ENCODE measurements at places on chromosomes 3 and 15.

GRCh38 chr15:82930461-82930860, 22.1 kb downstream of the HOMER2 start:
- DNase-seq, result no peak

DNA sequence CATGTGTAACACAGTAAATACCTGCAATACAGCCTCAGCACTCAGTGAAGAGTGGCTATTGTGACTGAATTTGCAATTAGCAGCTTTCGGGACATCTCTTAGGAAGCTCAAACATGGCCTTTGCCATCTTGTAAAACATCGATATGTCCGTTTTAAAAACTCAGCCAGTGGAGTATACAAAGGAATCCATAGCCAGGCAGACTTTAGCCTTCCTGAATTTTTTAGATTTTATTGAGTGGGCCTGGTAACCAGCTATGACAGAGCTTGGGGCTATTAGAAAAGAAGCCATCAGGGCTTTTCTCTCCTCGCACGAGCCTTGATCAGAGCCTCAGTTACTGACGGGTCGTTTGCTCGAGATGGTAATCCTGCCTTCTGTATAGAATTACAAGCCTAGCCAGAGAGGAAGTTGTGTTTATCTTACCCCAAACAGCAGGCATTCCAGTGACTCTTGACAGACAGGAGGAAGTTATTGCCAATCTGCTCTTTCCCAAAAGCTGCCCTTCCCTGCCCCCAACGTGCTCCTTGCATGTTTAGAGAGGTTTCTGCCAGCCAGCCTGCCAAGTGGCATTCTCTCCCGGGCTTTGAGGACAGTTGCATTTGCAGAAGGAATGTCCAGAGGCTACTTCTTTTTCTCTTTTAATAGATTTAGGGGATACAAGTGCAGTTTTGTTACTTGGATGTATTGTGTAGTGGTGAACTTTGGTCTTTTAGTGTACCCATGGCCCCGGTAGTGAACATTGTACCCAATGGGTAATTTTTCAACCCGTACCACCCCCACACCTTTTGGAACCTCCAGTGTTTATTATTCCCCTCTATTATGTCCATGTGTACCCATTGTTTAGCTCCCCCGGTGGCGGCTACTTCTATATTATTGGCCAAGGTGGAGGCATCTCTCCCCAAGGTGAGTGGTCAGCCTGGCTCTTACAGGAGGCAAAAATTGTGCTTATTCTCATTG, 40.6 kb downstream of the ITPR1 start:
- DNase-seq, result no peak

DNA sequence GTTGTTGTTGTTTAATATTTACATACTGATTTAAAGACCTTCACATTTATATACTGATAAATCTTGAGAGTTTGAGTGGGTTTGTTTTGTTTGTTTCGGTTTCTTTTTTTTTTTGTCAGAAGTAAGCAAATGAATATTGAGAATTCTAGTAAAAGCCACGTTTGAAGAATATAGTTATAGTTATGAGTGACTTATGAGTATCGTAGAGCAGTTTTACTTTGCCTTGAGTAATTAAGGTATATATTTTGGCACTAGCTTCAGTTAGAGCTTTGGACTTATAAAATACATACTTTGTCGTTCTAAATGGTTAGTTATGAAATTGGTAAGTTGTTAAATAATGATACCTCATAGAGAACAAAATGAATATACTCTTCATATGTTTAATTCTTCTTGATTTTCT, 27.8 kb downstream of the ATP1B3 start:
- DNase-seq, result no peak

GRCh38 chr3:128155616-128156360, 2.5 kb downstream of the EEFSEC start:
- DNase-seq, result no peak

DNA sequence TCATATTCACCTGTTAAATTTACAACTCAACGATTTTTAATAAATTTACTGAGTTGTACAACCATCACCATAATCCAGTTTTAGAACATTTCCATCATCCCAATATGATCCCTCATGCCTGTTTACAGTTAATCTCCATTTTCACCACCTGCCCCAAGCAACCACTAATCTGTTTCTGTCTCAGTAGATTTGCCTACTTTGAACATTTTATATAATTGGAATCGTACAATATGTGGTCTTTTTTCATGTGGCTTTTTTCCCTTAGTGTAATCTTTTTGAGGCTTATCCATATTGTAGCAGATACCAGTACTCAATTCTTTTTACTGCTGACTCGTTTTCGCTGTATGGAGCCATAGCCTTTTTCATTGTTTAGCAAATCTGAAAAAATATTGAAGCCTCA, 123.3 kb upstream of the STT3B start:
- DNase-seq, result no peak

GRCh38 chr3:156187146-156187769, 66.9 kb downstream of the KCNAB1 start:
- DNase-seq, result no peak

GRCh38 chr15:39665629-39666250, 84.9 kb downstream of the THBS1 start:
- DNase-seq, result no peak

DNA sequence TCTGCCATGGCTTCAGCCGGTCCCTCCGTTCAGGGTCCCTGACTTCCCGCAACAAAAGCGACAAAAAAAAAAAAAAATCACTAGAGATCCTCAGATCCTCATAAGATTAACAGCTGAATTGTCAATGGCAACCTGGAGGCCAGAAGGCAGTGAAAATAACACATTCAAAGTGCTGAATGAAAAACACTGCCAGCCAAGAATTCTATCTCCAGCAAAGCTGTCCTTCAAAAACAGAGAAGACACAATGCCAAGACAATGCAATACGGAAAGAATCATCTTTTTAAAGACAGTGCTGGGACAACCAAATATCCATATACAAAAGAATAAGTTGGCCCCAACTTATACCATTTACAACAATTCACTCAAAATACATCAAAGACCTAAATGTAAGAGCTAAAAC, 21.6 kb downstream of the MTHFS start:
- no peak for DNase-seq

DNA sequence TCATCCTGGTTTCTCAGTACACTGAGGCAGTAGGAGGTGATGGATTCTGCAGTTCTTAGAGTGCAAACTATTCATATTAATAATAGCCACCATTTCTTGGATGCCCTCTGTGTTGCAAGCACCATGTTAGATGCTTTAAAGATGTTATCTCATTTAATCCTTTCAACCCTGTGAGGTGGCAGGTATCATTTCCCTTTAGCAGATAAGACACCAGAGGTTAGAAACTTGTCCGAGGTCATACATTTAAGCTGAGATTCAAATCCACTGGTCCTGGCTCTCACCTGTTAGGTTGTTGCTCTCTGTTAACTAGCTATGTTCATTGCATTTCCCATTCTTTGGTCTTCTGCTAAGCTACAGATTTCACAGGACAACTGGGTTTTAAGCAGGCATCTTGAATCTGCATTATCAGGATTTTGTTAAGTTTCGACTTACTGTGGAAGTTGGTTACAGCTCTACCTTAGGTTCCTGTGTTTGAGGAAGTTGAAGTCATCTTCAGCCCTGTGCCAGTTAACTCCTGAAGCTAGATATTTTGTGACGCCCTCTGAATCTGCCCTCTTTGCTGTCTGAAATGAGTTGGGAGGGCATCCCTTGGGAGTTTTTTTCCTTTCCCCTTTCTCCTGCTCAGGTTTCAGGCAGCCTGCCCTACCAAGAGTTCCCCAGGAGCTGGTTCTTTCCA, 6.4 kb downstream of the PDE8A start:
- DNase-seq, result no peak

DNA sequence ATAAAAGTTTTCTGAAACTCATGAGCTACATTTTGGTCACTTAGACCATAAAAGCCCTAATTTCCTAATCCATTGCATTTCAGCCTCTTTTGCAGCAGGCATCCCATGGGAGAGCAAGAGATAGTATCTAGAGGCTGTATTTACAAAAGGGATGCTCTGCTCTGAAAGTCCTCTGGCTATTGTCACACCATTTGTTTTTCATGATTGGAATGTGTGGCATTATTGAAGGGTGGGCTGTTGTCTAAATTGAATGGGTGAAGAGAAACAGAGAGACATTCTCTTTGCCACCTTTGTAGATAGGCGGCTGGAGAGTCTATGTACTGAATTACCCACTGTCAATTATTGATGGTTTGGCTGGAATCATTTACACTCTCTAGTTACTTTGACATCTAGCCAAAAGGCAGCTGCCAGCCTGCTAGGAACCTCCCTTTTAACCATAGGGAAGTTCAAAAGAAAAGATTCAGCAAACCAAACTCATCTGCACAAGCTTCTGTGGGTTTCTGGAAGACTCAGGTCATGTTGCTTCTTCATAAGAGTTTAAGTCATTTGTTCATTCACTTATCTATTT, 89.8 kb upstream of the RARB start:
- no peak for DNase-seq
